ENCODE measurements at places on chromosomes 6 and 20.

DNA sequence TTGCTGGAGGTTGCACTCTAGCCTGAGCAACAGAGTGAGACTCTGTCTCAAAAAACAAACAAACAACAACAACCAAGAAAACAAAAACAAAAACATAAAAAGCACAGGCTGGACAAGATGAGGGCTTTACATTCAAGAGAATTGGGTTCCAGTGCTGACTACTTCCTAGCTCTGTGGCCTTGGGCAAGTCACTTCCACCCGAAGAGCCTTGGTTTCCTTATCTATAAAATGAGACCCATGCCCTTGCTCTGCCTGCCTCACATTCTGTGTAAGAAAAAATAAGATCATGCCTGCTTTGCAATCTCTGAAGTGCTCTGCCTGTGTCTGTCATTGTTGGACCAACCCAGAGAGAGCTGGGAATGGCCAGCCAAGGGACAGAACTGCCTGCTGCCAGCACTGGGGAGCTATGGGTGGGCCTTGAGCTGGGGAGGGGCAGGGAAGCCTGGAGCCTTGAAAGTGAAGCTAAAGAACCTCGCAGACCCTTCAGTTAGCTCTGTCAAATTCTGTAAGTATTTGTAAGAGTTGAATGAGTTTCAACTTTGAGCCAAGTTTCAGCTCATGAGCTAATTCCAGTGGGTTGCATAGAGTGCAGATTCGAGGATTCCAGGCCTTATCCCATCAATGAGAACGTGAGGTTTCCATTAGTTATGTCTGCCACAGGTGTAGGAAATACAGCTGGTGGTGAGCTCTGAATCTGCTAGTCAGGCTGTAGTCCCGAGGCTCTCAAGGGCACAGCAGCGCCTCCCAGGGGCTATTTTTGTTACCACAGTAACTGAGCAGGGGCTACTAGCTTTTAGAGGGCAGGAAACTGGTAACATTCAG, 93.2 kb downstream of the DLGAP4 start:
- DNase-seq = peak; percentile 7

DNA sequence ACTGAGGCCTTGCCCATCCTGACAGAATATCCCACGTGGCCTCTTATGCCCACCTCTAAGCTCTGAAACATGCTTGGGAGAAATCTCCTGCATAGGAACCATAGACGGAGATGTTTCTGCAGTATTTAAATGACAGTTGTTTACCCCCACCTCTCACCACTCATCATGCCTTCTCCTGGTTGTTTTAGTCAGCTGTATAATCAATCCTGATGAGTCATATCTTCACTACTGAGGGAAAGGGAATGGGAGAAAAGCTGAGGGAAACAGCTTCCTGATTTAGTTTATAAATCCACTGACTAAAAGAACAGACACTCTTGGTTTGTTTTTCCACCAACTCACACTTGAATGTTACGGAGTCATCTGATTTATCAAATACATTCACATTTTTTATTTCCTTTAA, 113.2 kb upstream of the TENT5A start:
- no peak for DNase-seq

GRCh38 chr6:127884134-127884533, 16.7 kb downstream of the THEMIS start:
- DNase-seq = no peak

GRCh38 chr6:128487055-128487454, 33.3 kb downstream of the PTPRK start:
- DNase-seq = no peak

- no peak for DNase-seq
Observed at GRCh38 chr6:82182756-82183155, 64.8 kb downstream of the IBTK start.

- no peak for DNase-seq
Observed at GRCh38 chr6:82646231-82646615, 282.6 kb downstream of the TPBG start.

- no peak for DNase-seq
Observed at GRCh38 chr20:24277196-24277595, 192.2 kb upstream of the SYNDIG1 start.

- no peak for DNase-seq
Observed at GRCh38 chr6:158674342-158675131, 24.7 kb downstream of the SYTL3 start.

DNA sequence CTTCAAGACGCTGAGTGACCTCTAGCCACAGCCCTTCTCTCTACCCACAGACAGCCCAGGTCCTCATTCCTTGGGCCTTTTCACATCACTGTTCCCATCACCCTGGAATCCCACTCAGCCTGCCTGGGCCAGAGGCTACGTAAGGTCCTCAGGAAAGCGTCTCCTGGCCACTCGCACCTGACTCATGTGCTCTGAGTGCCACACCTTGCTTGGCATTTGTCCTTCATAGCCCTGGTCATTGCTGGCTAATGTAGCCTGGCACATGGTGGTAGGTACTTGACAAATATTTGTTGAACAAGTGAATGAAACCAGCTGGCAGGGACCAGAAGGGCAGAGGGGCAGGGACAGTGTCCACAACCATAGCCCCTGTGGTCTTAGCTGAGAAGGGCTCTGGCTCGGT, 50.6 kb upstream of the FANCE start:
- DNase-seq = no peak

DNA sequence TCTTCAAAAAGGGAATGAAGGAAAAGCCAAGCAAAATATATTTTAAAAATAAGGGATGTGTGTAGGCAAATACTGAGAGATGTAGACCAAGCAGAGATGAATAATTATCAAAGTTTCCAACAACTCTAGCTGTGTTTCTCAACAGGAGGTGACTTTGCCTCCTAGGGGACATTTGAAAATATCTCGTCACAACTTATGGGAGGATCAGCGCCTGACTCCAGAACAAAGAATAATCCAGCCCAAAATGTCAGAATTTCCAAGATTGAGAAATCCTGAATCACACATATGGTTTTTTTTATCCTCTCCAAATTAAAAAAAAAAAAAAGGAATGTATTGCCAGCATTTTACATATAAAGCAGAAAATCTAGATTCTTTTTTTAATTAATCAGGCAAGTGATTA, 241.2 kb upstream of the ZFP64 start:
- DNase-seq = no peak

GRCh38 chr20:3282271-3283221, 43.6 kb upstream of the SLC4A11 start:
- DNase-seq = no peak

- no peak for DNase-seq
Observed at GRCh38 chr6:133242637-133243585, 1.8 kb downstream of the EYA4 start.

DNA sequence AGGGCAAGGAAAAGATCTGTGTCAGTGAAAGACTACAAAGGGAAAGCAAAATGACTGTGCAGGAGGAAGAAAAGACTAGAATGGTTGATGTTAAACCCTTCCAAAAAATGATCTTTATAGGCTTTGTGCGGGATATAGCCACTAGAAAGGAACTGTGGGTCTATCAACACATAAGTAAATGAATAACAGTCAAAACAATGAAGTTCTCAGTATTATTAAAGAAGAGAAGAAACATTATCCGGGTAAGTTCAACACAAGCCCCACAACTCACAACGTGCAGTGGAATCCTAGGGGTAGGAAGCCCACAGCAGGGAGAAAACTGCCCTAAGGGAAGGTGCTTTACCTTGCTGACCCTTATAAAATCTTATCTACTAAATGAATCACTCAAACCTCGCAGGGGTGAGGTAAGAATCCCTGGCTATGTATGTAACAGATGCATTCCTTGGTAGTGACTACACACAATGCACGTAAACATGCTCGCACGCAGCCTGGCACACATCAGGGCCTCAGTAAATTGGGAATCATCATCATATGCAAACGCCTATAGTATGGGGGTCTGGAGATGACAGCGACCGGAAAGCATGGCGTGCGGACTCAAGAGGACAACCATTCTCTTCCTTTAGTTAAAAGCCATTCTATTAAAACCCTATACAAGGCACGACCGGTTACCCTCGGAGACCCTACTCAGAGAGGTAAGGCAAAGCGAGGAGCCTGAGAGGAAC, 11.3 kb downstream of the TFAP2A start:
- DNase-seq = no peak

GRCh38 chr6:35562060-35562459, 49.4 kb upstream of the TULP1 start:
- DNase-seq = no peak

DNA sequence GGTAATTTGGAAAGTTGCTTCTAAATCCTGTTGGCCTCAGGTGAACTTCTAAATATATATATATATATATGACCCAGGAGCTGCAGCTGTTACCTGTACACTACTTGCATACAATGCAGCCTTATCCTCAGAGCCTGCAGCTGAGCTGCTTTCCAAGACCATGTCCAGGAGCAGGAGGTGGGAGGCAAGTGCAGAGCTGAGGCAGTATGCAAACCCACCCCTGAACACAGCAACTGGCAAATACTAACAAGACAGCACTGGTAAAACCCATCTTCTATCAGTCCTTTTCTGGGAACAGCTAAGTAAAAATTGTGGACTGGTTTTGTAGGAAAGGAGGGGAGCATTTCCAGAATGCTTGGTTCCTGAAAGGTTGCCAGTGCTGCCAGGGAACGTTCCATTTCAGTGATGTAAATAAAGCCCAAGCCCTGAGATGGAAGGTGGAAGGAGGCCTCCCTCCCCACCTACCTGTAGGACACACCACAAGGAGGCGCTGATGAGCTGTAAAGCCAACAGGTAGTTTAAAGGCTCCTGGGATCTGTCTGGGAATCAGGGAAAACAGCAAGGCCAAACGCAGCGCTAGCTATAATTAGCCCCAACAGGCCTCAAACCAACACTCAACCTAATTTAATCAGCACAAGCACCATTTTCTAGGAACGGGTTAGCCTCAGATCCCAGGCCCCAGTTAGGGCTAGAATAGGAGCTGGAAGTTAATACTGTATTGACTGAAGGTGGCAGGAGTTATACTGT, 93.8 kb upstream of the MAP7 start:
- peak; percentile 68 for DNase-seq

GRCh38 chr6:90249458-90249857, 47.2 kb downstream of the BACH2 start:
- no peak for DNase-seq

- DNase-seq = no peak
Observed at GRCh38 chr6:99287523-99287922, 62.0 kb downstream of the FAXC start.

DNA sequence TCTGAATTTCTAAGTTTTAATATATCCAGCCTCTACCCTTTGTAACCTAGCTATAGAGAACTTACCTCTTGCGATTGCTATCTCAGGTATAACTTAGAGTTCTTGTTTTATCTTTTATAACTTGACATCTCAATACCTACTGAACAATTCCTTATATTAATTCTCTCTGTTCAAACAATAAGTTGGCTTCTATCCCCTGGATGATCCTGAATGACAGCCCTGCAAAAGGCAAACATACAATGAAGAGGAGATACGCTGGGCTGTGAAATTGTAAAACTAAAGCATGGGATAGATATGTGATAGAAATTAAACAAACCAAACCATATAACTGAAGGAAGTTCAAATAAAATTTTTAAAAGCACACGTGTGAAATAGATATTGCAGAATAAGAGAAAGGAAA, 513.6 kb upstream of the PTCHD4 start:
- no peak for DNase-seq

GRCh38 chr6:162198076-162198475, 529.5 kb downstream of the PRKN start:
- DNase-seq = no peak

- DNase-seq = no peak
Observed at GRCh38 chr6:38316099-38316868, 323.4 kb downstream of the BTBD9 start.

GRCh38 chr6:140001821-140002341, 627.4 kb upstream of the CITED2 start:
- no peak for DNase-seq

GRCh38 chr6:137740967-137741761, 125.9 kb upstream of the TNFAIP3 start:
- DNase-seq = no peak

- no peak for DNase-seq
Observed at GRCh38 chr6:12265791-12266190, 24.4 kb upstream of the EDN1 start.

GRCh38 chr20:35662551-35662950, 2.1 kb downstream of the CPNE1 start:
- no peak for DNase-seq

- DNase-seq = no peak
Observed at GRCh38 chr6:163547287-163547686, 132.8 kb downstream of the QKI start.

DNA sequence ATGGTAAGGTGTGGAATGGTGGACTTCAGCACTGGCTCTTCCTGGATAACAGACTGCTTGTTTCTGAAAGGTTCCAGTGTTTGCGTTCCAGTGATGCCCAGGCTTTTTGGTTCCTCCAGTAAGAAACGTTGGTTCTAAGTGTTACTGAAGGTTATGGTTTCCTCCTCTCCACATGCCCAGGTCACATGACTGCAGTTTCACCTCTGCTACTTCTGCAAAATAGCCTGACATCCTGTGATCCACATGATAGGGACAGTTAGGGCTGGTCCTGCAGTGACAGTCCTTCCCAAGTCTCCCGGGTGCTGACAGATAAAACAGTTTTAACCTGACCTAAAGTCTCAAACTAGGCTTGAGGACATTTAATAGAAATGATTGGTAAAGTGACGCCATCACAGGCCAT, 132.2 kb upstream of the CST7 start:
- DNase-seq = no peak

DNA sequence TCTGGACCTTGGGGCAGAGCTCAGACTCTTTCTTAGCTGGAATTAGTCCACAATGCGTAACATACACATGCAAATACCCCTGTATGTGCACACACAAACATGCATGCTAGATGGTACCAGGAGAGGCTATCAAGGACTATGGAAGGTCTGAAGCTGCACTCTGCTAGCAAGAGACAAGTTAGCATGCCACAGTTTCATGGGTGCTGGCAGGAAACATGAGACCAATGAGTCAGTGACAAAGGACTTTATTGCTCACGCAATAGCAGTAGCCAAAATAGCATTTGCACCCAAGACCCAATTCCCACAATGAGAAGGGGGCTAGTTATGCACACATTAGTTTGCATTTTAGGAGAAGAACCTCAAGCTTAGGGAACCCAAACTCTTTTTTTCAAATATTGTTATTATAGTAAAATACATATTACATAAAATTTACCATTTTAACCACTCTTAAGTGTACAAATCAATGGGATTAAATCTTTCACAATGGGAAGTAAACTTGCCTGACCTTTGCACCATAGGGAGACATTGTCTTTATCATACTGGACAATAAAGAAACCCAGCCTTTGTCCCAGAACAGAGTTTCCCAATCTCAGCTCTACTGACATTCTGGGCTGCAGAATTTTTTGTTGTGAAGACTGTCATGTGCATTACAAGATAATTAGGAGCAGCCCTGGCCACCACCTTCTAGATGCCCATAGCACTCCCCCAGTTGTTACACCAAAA, 69.1 kb downstream of the NRSN1 start:
- no peak for DNase-seq

DNA sequence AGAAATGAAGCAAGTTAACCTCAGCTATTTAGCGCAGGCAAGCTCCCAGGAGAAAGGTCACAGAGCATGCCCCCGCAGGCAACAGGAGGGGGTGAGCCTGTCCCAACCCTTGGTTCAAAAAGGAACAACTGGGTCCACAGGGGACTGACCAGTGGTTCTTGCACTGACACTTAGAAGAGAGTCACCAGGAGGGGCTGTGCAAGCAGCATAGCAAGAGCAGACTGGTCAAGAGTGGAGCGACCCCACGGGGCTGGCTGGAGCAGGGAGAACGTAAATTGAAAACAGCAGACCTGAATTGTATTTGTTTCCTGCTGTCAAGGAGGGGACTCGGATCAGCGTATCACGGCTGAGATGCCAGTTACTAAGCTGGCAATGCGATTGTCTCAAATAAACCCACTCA, 32.8 kb downstream of the GABRR1 start:
- no peak for DNase-seq
